ENCODE measurements at places on chromosomes 13 and 19.

- no peak for DNase-seq
Measured at GRCh38 chr13:33235078-33235477, 50.5 kb downstream of the STARD13 start.

DNA sequence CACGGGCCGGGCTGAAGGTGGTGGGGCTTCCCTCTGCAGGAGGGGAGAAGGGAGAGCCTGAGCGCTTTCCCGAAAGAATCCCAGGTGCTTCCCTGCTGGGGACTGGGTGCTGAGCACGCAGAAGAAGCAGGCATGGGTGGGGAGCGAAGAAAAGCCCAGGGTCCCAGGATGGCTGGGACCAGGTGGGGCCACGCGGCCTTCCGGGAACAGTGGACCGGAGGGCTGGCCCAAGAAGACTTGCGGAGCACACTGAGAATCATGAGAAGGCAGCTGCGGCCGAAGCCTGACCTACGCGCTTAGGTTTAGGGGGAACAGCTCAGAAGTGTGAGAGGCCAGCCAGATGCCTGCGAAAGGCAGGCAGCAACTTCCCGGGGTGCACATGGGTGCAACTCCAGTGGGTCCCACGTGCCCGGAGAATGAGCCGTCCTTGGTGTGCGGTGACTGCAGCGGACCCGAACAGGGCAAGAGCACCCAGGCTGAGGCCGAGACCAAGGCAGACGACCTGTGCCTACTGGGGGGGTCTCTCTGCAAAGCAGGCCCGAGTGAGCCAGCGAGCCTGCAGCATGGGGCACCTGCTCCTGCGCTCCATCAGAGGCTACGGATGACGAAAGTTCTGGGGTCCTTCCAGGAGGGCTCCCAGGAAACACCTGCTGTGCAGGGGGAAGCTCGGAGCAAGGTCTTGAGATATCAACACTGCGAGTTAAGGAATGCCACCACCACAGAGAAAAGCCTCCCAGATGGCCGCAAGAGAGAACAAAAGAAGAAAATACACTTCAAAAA lies 52.4 kb downstream of the MLLT1 start:
- no peak for DNase-seq

DNA sequence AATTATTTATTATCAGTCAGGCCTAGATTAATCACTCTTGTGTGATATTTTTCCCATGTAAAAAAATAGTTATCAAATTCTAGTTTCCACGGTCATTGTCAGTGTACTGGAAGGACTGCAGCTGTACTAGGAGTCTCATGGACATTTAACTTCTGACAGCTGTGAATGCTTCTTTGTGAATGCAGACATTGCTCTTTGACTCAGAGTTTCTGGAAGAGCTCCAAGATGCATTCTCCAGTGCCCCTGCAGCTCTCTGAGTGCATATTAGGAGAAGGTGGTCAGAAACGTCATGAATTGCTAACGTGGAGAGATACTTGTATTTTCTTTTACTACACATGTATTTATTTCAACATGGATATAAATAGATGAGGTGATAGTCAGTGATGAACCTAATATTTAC lies 9.7 kb upstream of the SLITRK5 start:
- DNase-seq = peak; percentile 71

DNA sequence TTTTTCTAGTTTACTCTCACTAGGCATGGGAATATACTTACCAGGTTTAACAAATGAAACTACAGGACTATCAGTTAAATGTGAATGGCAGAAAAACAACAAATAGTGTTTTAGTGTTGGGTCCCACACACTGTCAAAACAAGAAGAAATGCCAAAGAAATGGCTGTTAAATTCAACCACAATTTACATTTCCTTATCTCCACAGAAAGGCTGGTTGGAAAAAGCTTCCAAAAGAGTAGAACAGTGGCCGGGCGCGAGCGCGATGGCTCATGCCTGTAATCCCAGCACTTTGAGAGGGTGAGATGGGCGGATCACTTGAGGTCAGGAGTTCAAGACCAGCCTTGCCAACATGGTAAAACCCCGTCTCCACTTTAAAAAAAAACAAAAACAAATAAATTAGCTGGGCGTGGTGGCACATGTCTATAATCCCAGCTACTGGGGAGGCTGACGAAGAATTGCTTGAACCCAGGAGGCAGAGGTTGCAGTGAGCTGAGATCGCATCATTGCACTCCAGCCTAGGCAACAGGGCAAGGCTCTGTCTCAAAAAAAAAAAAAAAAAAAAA lies 66.5 kb downstream of the SERP2 start:
- no peak for DNase-seq

GRCh38 chr19:10724573-10725071 lies 6.7 kb downstream of the DNM2 start:
- no peak for DNase-seq

GRCh38 chr13:79108914-79109643 lies 297.0 kb downstream of the RBM26 start:
- DNase-seq = no peak

- no peak for DNase-seq
Measured at GRCh38 chr19:13959141-13959961, 7.0 kb downstream of the DCAF15 start.

- no peak for DNase-seq
Measured at GRCh38 chr13:27796544-27797227, 4.4 kb downstream of the GSX1 start.

DNA sequence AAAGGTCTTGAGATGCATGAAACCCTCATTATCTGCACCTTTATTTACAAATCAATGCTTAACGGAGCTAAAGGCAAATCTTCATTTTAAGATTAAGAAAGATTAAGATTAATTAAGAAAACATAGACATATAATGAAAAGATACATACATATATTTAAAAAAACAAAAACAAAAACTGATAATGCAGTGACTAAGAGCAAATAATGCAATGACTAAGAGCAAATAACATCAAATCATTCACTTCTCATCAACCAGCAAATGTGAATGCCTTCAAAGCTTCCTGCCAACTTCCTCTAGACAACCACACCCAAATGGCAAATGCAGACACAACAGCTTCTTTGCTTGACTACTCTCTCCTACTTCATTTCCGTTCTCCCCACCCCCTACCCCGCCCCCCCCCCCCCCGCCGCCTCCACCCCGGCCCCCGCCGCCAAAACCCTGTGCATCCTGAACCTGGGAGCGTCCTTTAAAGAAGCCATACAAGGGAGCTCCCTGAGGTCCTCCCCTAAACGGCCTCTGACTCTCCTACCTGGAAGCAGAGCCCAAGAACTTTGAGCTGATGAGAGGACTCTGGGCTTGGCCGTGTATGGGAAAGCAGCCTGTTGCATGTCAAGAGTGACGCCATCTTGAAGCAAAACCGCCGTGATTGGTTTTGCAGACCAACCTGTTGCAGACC lies 24.5 kb downstream of the TEX101 start:
- DNase-seq = no peak

DNA sequence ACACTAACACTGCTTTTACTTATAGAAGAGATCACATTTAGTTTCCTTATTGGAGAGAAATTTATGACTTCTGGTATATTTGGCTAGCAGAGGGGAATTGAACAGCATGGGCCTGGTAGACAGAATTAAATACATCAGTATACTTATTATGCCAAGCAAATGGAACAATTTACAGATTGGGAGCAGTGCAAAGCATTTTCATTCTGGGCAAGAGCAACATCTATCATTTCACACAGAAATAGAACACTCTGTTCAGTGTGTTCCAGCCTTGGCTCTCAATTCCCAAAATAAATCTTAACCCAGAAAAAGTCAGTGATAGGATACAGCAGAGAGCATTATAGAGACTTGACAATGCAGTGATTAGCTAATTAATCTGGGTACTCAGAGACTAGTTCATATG lies 604.0 kb upstream of the SLITRK6 start:
- DNase-seq = no peak

- no peak for DNase-seq
Measured at GRCh38 chr13:113783200-113783881, 24.3 kb downstream of the TMEM255B start.

DNA sequence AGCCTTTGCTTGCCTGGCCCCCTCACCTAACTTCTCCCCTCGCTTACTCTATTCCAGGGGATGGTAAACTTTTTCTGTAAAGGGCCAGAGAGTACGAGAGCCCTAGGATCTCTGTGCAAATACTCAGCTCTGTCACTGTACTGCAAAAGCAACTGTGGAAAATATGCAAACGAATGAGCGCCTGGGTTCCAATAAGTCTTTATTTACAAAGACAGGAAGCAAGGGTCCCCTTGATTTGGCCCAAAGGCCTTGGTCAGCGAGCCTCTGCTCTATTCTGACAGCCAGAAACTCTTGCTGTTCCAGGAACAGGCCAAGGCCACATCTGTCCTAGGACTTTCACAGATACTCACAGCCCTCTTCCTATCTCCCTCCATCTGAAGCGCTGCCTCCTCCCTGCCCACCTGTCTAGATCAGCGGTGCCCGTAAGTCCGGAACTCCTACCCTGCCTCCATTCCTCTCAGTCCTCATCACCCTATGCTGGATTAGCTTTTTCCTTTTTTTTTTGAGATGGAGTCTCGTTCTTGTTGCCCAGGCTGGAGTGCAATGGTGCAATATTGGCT lies 37.3 kb downstream of the OPA3 start:
- no peak for DNase-seq
